ENCODE measurements at places on chromosomes 11 and 22.

- DNase-seq = peak; percentile 63
Measured at GRCh38 chr11:121337740-121338272, 45.2 kb downstream of the SC5D start.

- no peak for DNase-seq
Measured at GRCh38 chr11:14687943-14688627, 44.5 kb downstream of the PDE3B start.

DNA sequence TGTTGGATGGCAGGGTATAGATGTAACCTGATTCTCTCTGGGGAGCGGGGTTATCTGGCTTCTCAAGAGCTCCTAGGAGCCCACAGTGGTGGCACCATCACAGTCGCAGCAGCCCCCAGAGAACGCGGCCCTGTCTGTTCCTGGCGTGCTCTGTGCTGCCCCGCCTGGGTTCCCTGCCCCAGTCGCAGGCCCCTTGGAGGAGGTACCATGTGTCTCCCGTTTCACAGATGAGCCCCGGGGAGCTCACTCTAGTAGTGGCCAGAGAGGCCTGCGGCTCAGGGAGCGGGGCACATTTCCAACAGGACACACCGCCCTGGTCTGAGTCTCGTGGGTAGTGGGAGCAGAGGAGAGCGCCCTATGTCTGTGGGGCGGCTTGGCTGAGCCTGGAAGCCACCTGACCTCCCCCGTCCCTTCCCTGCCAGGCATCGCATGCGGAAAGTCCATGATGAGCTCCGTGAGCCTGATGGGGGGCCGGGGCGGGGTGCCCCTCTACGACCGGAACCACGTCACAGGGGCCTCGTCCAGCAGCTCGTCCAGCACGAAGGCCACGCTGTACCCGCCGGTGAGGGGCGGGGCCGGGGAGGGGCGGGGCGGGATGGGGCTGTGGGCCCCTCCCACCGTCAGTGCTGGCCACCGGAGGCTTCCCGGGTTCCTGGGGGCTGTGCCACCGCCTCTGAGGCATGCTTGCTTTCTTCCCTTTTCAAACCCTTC, 21.0 kb upstream of the PPP6R3 start:
- no peak for DNase-seq

DNA sequence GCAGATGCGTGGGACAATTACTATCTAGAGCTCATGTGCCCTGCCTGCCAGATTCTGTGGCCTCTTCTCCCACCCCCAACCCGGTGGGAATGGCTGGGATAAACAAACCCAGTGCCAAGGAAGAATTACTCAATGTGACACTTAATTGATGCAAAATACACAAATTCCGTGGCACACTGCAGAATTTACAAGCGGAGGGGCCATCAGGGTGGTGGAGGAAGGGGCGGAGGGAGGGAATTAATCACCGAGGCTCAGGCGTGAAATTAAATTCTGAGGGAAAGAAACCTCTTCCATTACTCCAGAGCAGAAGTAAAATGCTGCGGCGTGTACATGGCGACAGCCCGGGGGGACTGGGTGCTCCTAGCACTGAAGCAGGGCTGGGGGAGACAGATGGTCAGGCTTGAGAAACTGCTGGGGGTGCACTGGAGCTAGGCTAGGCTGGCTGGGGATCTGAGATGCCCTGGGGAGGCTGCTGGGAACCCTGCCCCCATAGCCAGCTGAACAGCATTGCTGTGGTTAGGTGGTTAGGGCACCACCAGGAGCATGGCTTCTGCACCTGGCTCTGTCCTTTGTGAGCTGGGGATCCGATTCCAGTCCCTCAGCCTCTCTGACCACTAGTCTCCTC, 200.6 kb downstream of the CEP164 start:
- no peak for DNase-seq

GRCh38 chr22:45582955-45583320, 80.3 kb downstream of the FBLN1 start:
- DNase-seq = no peak

GRCh38 chr22:33580310-33580709, 340.0 kb downstream of the LARGE1 start:
- DNase-seq = no peak

DNA sequence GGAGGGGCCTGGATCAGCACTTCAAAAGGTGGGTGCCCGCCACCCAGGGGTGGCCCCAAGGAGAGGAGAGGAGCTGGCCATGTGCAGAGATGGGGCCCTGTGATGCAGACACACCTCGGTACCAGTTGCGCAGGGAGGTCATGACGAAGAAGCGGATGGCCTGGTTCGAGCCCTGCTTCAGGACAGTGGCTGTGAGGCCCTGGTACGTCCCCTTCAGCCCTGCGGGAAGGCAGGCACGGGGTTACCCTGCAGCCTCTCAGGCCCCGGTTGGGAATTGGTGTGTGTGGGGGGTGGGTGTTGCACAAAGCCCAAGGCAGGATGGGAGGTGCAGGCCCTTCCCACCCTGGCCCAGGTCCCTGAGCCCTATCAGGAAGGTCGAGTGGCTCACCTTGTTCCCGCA, 1.8 kb downstream of the SLC25A1 start:
- no peak for DNase-seq

GRCh38 chr11:15558513-15559181, 443.9 kb downstream of the INSC start:
- no peak for DNase-seq

DNA sequence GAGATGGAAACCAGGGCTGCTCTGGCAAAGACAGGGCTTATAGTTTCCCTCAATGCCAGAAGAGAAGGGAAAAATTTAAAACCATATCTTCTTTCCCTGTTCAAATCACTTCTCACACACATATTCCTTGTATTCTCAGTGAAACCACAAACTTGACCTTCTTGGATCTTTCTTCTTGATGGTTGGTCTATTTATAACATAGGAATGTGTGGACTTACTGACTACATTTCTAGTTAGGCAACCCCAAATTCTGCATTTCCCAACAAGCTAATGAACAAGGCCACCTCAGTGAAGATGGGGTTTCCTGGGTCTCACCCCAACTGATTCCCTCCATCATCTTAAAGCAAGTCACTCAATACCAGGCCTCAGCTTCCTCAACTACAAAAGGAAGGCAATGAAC, 3.8 kb upstream of the QSER1 start:
- no peak for DNase-seq

- DNase-seq = peak; percentile 39
Measured at GRCh38 chr11:2440646-2441045, 3.7 kb downstream of the TRPM5 start.

DNA sequence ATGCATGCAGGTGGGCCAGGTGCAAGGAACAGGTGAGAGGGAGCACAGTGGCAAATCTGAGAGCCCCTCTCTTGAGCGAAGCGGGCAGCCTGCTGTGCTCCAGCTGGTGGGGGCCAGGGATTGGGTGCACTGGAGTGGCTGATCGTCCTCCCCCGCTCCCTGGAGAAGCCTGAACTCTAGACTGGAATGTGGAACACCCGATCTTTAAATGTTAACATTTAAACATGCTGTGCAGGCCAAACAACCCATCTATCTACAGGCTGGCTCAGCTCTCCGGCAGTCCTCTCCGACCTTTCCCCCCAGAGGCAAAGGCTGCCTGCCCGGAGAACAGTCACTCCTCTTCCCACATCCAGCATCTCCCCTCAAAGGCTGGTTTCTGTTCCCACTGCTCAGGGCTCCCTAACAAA, 5.1 kb downstream of the MRGPRF start:
- no peak for DNase-seq

GRCh38 chr11:9367551-9367950, 16.9 kb upstream of the IPO7 start:
- DNase-seq = no peak

GRCh38 chr11:1410366-1411291, 20.9 kb downstream of the BRSK2 start:
- no peak for DNase-seq

DNA sequence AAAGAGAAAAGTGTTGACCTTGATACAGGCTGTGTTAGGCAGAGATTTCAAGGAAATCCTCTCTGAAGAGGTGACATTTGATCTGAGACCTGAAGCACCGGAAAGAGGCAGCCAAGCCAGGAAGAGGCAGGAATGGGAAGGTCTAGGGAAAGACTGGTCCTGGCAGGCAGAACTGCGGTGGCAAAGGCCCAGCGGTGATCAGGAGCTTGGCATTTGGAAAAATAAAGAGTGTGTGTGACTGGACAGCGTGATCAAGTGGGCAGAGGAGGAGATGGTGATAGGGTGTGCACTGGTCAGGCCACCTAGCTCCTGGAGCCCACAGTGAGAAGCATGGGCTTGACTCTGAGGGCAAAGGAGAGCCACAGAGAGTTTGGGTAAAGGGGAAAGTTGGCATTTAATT, 27.2 kb upstream of the GAB4 start:
- no peak for DNase-seq

DNA sequence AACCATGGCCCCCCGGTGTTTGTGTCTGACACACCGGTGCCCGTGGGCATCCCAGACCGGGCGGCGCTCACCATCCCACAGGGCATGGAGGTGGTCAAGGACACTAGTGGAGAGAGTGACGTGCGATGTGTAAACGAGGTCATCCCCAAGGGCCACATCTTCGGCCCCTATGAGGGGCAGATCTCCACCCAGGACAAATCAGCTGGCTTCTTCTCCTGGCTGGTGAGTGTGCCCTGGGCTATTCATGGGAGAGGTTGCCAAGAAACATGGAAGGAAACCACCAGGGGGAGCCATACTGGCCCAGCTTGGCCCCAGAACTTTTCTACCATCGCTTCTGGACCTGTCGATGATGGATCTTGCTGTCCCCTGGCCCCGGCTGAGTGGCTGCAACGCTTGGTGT, 36.5 kb downstream of the PRDM11 start:
- DNase-seq = peak; percentile 55

Measured in suppressor macrophage treated with lipopolysaccharide for 4 hours (primary cell).